Breast epithelium (tissue), 4 donors: ENCODE measurements at places on chromosomes 6 and 20. TPM values are rescaled to one million over a fixed set of nuclear protein-coding genes. Genes with fewer than 3 reads are reported as not detected.

The RAMACL gene
- total RNA-seq, result 2.5 TPM

GRCh38 chr6:31727717-31728671, 1.1 kb downstream of the DDAH2 start:
- no peak for DNase-seq

GRCh38 chr6:160996131-160996601, 4.6 kb downstream of the MAP3K4 start:
- DNase-seq, result no peak

- no peak for DNase-seq
These were observed 16.3 kb upstream of the FAM8A1 start for GRCh38 chr6:17583811-17584210.

DNA sequence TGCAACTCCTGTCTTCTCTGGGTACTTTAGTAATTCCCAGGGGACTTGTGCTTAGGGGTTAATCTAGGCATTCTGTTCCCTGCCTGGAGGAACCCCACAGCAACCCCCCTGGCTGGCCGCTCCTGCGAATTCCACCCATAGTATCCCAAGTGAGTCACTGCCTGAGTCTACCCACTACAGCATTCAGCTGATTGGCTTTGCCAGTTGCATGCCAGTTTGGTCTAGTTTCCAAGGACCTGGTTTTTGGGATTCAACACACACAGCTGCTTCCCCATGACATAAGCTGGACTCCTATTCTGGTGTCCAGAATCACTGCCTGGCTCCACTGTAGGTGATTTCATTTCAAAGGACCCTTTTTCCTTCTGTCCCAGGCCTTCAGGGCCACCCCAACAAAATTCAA, 40.3 kb downstream of the PLCG1 start:
- DNase-seq, result peak; percentile 64

GRCh38 chr6:167706313-167707109, 120.2 kb upstream of the AFDN start:
- no peak for DNase-seq

- no peak for DNase-seq
These were observed 580.3 kb downstream of the TENT5A start for GRCh38 chr6:81172056-81172740.

- DNase-seq, result no peak
These were observed 192.6 kb upstream of the SALL4 start for GRCh38 chr20:51994751-51995417.

GRCh38 chr6:84643778-84644177, 120.6 kb downstream of the TBX18 start:
- DNase-seq, result no peak

- no peak for DNase-seq
These were observed 72.2 kb downstream of the SENP6 start for GRCh38 chr6:75673884-75674283.

- no peak for DNase-seq
These were observed 18.1 kb upstream of the NOX3 start for GRCh38 chr6:155473741-155474140.

- no peak for DNase-seq
These were observed 290.4 kb downstream of the GRIK2 start for GRCh38 chr6:101683884-101684283.

- DNase-seq, result no peak
These were observed 5.5 kb upstream of the SALL4 start for GRCh38 chr20:51807720-51808250.

DNA sequence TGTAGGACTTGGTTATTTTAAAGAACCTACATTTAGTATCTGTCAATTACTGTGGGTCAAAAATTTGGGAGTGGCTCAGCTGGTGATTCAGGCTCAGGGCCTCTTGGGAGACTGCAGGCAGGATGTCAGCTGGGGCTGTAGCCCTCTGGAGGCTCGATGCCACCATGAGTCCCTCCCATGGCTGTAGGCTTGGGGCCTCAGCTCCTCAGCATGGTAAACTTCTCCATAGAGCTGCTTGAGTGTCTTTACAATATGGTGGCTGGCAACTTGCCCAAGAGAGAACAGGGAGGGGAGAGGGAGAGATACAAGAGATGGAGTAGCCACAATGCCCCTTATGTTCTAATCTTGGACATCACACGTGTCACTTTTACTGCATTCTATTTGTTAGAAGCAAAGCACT, 470.4 kb downstream of the CDH26 start:
- DNase-seq, result no peak

DNA sequence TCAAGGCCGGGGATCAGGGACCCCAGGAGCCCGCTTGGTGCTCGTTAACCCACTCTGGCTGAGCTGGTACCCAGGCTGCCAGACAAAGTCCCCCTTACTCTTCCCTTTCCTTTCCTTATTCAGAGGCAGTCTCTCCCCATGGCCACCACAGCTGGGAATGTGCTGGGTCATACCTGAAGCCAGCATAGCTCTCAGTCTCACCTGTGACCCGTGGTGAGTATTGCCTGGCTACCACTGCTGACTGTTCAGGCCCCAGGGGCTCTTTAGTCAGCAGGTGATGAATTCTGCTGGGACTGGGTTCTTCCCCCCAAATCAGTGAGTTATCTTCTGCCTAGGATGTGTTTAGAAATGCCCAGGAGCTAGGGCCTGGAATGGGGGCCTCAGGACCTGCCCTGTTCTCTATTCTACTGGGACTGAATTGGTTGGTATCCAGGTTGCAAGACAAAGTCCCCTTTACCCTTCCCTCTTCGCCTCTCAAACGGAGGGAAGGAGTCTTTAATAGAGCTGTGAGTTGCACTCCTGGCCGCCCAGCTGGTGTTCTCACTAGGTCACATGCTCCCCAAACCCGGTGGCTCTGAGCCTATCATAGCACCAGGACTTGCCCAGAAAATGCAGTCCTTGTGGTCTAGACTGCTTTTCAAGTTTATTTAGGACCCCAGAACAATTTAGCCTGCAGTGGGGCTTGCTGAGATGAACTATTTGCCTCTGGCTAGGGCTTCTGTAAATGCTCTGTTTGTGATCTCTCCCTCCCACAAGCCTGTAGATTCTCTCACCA, 64.6 kb downstream of the MYO6 start:
- DNase-seq, result no peak

- DNase-seq, result no peak
These were observed 163.6 kb upstream of the PDE10A start for GRCh38 chr6:165826487-165827189.

GRCh38 chr6:18148304-18149025, 6.4 kb downstream of the TPMT start:
- no peak for DNase-seq

DNA sequence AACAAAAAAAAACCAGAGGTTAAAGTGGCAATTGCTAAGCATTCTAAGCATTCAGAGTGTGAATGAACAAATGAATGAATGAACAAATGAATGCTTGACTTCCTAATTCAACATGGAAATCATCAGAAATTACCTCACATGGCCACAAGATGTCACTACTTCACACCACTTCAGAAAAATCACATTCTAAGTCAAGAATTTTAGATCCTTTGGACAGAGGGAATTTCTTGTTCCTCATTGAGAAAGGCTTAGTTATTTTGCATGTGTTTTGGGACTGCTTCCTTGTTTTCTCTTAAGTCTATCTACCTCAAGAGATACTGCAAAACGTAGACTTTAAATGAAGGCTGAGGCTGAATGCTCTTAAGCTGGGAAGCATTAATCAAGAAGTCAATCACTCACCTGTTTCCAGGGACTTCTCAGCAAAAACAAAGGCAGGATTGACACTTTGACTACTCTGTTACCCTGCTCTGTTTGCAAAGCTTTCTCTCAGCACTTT, 120.2 kb downstream of the MBOAT1 start:
- DNase-seq, result no peak

The NKX2-2 gene
- total RNA-seq, result not detected

DNA sequence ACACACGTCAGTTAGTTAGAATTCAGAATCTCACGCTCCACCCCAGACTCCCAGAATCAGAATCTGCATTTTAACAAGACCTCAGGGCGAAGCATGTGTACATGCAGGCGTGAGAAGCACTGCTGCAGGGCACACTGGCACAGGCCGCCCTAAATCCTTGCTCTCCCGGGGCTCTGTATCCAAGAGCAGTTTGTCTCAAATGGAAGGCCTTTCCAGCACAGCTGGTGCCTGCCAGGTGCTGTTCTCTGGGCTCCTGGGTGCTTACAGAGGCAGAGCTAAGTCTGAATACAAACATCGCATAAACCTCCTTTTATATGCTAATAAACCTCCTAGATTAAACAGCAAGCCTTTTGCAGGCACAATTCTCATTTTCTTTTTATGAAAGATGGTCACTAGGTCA, 119.1 kb upstream of the CD93 start:
- DNase-seq, result no peak

The VWA7 gene
- under 0.01 TPM for total RNA-seq

DNA sequence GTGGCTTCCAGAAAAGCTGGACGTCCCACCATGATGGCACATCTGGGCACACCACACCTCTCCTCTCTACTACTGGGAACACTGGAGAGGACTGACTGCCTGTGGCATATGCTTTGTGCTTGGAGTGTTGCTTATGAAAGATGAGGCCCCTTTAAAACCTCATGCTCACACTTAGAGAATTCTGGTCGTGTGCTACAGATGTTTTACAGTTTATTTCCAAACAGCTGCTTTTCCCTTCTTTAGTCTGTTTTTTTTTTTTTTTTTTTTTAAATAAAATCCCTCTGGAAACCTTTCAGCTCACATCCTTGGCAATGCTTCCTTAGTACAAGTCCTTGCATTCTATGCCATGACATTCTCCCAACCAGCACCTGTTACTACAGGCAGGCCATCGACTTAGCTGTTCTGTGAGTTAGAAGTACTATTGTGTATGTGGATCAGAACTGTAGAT, 60.3 kb downstream of the BMP6 start:
- no peak for DNase-seq

The CDC25B gene
- 22.0 TPM for total RNA-seq

DNA sequence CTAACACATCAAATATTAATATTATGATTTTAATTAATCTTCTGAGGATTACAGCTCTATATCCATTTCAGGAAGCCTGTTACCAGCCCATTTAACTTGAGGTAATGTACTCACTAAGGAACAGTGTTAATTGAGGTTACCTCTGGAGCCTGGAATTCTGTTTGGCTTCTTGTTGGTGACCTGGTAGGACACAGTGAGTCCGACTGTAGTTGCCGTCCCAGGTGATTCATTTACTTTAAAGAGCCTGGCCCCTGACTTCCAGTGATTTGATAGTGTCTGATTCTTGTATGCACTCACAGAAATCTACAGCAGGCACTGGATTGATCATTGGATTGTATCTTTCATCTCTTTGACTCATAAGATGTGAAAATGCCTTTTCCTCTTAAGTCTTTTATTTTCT, 34.0 kb downstream of the IGF2R start:
- no peak for DNase-seq

GRCh38 chr6:13371421-13372072, 43.2 kb upstream of the TBC1D7 start:
- DNase-seq, result no peak

The FAM83C gene
- not detected for total RNA-seq

- DNase-seq, result no peak
These were observed 394.4 kb upstream of the CDH4 start for GRCh38 chr20:60857708-60858107.

The HSP90AB1 gene
- total RNA-seq, result 662 TPM

GRCh38 chr6:113524826-113525225, 332.3 kb upstream of the MARCKS start:
- DNase-seq, result no peak
